ENCODE measurements at places on chromosomes 2 and 18.

DNA sequence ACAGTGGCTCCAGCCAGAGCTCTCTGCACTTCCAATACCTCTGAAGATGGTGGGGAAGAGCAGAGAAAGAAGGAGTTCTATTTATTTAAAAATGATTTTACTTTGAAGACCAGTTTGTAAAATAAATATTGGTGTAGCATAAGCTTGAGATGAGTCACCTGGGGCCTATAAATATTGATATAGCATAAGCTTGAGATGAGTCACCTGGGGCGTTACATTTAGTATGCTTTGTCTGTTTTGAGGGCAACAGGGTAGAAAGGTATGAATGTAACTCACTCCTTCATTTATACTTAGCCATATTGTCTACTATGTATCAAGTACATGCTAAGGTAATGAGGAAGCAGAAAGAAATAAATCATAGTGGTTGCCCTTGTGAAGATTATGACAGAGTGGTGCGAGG lies 7.7 kb upstream of the SULT1C4 start:
- no peak for DNase-seq

- no peak for DNase-seq
Observed at GRCh38 chr2:25293958-25294562, 47.7 kb downstream of the DNMT3A start.

GRCh38 chr2:197255543-197255942 lies 55.0 kb downstream of the ANKRD44 start:
- DNase-seq, result peak; percentile 67

GRCh38 chr18:48199399-48199798 lies 209.8 kb downstream of the ZBTB7C start:
- DNase-seq, result no peak

DNA sequence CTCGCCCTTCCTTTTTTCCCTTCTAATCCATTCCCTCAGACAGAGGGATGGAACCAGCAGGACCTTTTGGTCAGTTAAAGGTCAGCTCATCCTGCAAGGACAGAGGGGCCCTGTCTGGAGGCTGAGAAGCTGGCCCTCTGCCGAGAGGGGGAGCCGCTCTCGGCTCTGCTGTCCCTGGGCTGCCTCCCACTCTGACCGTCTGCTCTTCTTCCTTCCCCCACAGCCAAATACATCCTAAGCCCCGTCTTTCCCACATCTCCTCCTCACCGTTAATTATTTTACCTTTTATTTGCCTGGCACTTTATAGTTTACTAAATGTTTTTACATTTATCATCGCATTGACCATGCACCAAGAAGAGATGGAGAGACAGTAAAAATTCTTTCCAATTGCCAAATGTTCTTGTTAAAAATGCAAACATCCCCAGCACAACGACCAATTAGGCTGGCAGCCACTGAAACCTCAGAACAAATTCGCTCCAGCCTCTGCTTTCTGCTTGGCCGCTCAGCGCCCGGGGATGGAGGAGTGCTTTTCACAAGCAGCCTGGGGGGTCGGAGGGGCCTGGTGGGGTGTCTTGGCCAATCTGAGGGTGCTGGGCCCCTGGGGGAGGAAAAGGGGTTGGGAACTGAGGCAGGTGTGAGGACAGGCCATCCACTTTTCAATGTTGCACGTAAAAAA lies 123.7 kb downstream of the TNS1 start:
- DNase-seq, result no peak

- DNase-seq, result no peak
Observed at GRCh38 chr2:126809340-126809739, 89.3 kb upstream of the TEX51 start.

All from right forelimb (tissue), 1 donor.